ENCODE measurements at places on chromosomes 1 and 21.

DNA sequence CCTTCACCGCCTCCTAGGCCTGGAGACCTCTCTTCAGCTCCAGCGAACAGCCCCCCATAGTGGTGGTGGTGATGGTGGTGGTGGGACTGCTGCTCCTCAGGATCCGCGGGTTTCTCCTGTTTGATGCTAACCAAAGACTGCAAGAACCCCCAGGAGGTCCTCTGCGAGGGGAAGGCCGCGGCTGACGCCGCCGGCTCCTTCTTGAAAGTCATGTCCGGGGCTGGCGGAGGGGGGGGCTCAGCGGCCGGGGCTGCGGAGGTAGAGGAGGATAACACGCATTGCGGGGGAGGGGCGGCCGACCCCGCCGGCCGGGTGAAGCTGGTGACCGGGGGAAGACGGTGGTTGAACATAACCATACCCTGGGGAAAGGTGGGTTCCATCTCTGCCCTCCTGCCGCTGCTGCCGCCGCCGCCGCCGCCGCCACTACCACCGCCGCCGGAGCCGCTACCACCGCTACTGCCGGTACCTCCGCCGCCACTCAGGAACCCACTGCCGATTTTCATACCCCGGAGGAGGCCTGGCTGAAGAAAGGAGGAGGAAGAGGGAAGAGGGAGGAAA, 554 bp downstream of the ZNF281 start:
- no peak for DNase-seq

DNA sequence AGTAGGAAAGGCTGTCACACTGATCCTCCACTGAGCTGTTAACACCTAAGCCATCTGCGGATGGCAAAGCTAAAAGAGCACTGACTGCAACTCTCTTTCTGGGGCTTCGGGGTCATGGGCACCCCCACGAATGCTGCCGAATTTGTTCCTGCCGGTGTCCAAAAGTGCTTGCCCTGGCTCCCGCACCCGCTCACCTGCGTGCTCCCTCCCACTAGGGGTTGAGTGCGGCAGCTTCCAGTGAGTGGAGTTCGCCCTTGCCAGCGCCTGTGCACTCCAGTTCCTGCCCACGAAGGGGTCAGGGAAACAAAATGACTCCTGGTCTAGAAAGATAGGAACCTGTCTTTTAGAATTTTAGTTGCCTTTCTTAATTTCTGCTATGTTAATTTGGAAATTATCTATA, 78.7 kb downstream of the IFI44 start:
- DNase-seq, result no peak

GRCh38 chr21:34543017-34543416, 31.0 kb upstream of the KCNE1 start:
- no peak for DNase-seq

- DNase-seq, result no peak
These were observed 14.0 kb downstream of the OR2G6 start for GRCh38 chr1:248521856-248522255.

- no peak for DNase-seq
These were observed 6.0 kb upstream of the DIP2A start for GRCh38 chr21:46452710-46453109.

DNA sequence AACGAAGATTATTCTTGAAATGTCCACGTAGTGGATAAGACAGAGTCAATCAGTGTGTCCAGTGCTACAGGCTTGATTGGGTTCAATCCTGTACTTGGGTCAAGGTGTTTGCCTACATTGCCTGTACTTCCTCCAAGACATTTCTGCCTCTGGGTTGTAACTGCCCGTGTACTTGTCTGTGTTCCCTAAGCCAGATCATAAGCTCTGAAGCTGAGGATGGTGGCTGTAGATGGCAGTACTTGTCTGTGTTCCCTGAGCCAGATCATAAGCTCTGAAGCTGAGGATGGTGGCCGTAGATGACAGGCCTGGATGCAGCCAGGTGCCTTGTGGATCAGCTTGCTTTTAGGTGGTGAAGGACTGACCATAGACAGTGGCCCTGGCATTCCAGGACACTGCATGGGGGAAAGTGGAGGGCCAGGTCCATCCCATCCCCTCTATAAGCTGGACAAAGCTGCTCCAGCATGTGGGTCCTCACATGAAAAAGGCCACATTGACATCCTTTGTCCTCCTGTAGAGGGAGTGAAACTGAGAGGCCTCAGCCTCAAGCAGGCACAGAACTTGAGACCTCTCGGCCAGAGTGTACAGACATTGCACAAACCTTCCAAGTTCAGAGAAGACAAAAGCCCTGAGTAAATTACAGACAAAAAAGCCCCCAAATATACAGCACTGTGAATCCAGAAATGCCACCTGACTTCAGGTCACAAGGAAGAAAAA, 2.0 kb upstream of the SRM start:
- no peak for DNase-seq

DNA sequence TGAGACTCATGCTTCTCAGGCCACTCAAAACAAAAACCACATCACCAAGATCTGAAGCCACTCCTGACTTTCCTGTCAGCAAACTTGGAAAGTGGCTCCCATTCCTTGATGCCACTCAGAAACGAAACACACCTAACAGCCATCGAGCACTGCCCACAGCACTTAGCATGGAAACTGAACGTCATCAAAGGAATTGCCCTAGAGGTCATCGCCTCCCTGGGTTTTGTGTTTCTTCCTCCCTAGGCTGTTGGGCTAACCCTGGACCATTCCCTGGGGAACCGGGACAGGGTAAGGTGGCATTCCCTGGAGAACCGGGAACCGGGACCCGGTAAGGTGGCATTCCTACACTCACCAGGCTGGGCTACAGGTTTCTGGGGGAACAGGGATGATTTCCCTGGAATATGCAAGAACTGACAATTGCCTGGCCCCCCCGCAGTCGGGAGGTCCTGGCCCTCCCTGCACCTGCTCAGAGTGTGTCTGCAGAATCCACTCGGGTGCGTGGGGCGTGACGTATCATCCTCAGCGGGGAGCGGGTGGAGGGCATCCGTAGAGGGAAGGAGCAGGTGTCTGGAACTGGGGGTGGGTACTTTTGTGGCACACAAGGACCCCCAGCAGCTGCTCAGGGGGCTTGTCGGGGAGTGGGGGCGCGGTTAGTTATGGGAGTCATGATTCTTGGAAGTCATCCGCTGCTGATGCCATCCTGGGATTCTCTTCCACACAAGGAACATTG, 30.3 kb downstream of the SLC45A1 start:
- no peak for DNase-seq

- DNase-seq, result no peak
These were observed 1.6 kb downstream of the VTCN1 start for GRCh38 chr1:117209094-117209493.

DNA sequence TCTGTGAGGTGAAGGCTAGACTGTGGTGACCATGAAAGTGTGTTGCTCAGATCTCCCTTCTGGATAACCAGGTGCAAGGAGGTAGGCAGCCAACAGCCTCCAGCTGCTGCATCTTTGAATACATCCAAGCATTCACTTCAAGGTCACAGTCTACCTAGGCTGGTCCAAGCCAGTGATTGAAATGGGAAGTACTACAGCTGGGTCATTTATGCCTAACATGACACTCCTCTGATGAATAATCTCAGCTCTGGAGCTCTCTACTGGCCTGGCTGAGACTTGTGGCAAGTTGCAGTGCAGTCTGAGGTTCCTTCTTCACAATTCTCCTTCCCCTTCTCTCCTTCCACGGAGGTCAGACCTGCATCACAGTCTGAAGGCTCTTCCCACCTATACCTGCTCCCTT, 35.0 kb upstream of the ARHGAP29 start:
- no peak for DNase-seq

DNA sequence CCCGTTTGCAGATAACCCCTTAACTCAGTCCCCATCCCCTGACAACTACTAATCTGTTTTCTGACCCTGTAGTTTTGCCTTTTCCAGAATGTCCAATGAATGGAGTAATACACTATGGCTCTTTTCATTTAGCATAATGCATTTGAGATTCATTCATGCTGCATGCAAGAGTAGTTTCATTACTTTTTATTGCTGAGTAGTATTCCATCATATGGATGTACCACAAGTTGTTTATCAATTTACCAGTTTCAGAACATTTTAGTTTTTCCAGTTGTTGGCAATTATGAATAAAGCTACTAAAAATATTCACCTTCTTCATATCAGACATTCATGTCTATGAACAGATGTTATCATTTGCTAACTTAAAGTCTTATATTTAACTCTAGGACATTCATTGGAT, 45.3 kb downstream of the STXBP3 start:
- DNase-seq, result no peak

GRCh38 chr1:51607681-51608095, 9.2 kb upstream of the OSBPL9 start:
- no peak for DNase-seq

GRCh38 chr1:234606784-234607108, 3.2 kb downstream of the IRF2BP2 start:
- no peak for DNase-seq

- no peak for DNase-seq
These were observed 124.7 kb upstream of the CTTNBP2NL start for GRCh38 chr1:112271270-112271669.

DNA sequence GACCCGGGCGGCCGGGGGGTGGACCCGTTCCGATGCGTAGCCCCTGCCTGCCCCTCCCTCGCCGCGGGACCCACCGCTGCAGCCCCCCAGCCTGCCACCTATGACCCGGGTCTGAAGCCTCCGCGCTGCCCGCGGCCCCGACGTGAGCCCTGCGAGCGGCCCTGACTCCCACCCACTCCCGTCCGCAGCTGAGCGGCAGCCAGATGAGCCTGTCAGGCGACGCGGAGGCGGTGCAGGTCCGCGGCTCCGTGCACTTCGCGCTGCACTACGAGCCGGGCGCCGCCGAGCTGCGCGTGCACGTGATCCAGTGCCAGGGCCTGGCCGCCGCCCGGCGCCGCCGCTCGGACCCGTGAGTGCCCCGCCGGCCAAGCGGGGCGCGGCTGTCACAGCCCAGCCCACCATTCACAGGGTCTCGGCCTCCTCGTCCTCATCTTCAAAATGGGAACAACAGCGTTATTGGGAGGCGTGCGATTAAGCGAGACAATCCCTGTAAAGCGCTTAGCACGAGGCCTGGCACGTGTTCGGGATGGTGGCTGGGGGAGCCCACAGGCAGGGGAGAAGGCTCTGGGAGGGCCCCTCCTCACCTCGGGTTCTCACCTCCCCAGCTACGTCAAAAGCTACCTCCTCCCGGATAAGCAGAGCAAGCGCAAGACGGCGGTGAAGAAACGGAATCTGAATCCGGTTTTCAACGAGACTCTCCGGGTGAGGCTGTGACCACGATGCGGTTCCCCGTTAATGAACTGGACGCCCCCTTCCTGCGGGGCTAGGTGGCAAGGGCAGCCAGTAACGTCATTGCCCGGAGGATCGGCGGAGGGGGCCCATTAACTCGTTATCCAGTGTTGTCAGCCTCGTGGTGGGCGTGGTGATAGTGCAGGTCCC, 8.2 kb downstream of the SYTL1 start:
- DNase-seq, result no peak

DNA sequence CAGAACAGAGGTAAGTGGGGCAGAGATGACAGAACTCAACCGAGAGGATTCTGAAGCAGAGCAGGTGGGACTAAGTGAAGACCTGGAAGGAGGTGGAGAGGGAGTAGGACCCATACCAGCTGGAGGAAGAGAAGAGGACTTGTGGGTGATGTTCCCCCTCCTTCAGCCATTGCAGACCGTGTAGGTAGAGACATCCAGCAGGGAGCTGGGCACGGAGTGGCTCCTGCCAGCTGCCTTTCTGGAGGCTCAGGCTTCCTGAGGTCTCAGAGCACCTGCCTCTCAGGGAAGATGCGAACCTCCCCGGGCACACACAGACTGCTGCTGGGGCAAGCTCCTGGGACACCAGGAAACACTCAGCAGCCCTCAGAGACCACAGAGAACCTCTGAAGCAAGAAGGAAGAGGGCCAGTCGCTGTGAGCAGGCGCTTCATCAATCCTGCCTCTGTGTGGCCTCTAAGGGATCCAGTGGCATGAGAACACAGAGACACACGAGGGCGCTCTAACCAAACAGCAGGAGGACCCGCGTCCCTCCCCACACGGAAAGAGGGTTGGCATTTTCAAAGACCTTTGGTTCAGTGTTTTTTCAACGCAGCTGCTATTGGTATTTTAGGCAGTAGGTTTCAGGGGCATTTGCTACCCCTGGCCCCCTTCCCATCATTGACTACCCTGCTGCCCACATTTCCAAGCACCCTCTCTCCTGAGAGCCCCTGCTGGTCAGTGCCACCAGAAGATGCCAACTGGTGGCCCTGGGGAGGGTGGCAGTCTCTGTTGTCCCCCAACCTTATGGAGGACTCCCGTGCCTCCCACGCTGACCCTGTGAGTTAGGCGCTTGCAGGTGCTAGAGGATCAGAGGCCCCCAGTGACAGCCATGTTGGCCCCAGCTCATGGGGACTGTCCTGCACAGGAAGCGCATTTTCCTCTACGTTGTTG, 89.6 kb upstream of the EDN2 start:
- DNase-seq, result peak; percentile 11

DNA sequence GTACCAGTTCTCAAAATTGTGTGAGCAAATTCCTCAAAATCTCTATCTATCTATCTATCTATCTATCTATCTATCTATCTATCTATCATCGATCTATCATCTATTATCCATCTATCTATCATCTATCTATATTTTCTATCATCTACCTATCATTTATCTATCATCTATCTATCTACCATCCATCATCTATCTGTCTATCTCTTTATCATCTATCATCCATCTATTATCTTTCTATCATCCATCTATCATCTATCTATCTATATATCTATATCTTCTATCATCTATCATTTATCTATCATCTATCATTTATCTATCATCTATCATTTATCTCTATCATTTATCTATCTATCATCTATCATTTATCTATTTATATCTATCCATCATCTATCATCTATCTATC, 364.7 kb upstream of the GREM2 start:
- no peak for DNase-seq

- DNase-seq, result no peak
These were observed 29.0 kb downstream of the NEK7 start for GRCh38 chr1:198185759-198186158.

DNA sequence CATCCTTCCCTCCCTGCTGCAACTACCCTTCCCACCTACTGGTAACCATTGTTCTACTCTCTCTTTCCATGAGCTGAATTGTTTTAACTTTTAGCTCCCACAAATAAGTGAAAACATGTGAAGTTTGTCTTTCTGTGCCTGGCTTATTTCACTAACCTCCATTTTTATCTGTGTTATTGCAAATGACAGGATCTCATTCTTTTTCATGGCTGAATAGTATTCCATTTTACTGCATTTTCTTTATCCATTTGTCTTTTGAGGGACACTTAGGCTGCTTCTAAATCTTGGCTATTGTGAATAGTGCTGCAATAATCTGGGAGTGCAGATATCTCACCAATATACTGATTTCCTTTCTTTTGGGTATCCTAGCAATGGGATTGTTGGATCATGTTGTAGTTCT, 80.6 kb downstream of the NOS1AP start:
- no peak for DNase-seq

DNA sequence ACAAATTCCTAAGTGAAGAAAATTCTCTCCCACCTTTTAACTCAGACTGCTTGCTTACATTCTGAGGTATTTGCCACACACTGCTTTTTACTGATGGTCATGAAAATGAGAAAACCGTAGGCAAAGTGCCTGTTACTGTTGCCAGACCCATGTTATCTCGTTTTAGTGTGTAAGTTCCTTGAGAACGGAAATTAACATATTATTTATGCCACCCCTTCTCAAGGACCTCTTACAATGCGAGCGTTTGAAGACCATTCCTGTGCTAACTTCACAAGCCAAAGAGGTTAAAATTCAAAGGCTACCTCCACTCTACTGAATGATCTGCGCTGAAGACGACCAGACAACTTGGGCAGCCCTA, 509 bp downstream of the NVL start:
- DNase-seq, result no peak

- DNase-seq, result no peak
These were observed 9.3 kb upstream of the FCAMR start for GRCh38 chr1:206979379-206980043.

- peak; percentile 89 for DNase-seq
These were observed 67.6 kb downstream of the OLFML2B start for GRCh38 chr1:161956097-161956496.

Measured in GM04503 (cell line).